Stimulated activated CD4-positive, alpha-beta T cell treated with anti-CD3 and anti-CD28 coated beads, Interleukin-15, amount 100 ng/mL, for 1 hour (primary cell): ENCODE measurements at places on chromosomes 4 and X.
A peak's percentile ranks its signal among the peaks of the same experiment; 100 is the strongest.

DNA sequence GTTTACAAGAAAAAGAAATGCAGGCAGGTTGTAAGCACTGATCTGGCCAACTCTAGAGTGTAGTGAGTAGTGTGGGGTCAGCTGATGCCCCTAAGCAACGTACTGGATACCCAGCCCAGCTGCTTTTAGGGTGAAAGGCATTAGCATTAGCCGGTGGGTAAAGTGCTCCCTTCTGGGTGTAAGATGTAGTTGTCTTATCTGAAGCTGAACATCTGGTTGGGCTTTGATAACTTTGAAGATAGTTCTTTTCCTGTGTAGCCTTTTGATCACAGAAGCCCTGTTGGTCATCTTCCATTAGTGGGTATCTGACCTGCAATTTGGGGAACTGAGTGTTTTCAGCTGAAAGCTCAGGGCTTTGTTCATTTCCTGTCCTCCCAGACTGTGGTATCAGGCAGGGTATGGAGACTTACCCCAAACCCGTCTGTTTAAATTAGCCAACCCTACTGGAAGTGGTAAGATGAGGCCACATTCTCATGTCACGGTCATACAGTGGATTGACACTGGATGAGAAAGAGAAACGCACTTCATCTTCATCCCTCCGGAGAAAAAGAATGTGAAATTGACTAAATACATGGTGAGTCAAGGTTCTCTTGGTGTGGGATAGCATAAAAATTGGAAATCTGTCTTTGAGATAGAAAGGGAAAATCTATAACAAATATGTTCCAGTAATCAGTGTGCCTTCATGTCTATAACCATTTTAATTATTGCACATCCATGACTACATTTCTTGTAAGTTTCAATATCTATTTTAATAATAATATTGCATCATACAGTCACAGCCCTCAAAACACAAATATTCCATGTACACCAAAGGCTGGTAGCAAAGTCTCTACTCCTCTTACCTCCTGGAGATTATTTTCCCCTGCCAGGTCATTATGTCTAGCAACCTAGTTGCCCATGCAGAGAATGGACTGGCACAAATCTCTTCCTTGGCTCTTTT, 8.7 kb downstream of the RHOH start:
- no peak for DNase-seq

GRCh38 chr4:166277853-166278252, 404.8 kb downstream of the TLL1 start:
- DNase-seq: no peak

GRCh38 chr4:120209706-120210105, 143.1 kb upstream of the MAD2L1 start:
- no peak for DNase-seq

DNA sequence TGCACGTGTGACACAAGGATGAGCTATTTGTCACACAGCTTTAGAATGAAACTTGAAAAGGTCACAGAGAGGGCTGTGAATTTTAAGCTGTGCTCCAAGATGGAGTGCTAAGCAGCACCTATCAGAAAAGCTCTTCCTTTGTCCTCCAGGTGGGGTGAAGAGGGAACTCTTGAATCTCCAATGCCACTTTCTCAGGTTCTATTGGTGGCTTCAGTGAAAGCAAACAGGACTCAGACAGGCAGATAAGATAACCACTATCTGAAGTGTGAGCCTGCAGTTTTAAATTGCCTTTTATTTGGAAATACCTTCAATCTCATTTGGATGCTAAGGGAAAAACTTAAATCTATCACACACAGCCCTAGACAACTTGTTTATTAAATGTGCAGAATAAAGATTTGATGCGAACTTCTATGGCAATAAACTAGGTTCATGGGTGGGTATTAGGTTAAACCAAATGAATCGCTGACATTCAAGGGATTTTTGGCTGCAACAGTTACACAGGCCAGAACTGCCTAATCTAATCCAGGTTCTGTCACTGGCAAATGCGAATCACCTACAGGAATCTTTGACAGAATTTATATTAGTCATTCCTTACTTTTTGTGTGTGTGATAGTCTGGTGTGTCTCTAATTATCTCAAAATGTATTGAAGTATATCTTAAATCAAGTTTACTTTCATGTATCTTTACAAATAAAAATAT, 13.6 kb upstream of the PDGFRA start:
- DNase-seq: no peak

- no peak for DNase-seq
Measured at GRCh38 chr4:143289370-143289769, 47.3 kb upstream of the GAB1 start.

GRCh38 chr4:38154252-38154651, 194.1 kb downstream of the PTTG2 start:
- DNase-seq: no peak

GRCh38 chrX:38304010-38304409, 23.3 kb downstream of the RPGR start:
- DNase-seq: no peak

DNA sequence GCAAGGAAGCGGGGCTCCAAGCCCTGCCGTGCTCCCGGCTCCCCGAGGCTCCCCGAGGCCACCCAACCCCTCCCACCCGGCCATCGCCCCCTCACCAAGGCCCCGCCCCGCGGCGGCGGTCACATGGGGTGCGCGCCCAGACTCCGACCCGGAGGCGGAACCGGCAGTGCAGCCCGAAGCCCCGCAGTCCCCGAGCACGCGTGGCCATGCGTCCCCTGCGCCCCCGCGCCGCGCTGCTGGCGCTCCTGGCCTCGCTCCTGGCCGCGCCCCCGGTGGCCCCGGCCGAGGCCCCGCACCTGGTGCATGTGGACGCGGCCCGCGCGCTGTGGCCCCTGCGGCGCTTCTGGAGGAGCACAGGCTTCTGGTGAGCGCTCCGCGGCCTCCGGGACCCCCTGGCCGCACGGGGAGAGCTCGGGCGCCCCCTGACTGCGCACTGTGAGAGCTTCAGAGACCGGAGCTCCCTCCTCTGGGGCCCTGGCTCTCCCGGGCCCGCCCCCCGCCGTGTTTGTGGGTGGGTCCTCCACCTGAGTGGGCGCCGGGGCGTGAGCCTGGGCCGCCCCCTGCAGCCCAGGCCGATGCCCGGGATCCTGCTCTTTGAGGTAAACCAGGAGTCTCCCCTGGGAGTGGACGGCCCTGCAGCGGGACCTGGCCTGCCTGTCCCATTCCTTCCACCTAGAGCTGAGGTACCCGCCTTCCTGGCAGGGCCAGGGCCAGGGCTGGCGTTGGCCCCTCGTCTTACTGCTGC, at the start of gene IDUA:
IDUA (plus strand) TSS at position 166 of the 745 bp plus-strand sequence; CDS start at position 207, 41 bp downstream.
- DNase-seq: peak; percentile 74

GRCh38 chrX:24448762-24449250, 16.3 kb upstream of the PDK3 start:
- no peak for DNase-seq

DNA sequence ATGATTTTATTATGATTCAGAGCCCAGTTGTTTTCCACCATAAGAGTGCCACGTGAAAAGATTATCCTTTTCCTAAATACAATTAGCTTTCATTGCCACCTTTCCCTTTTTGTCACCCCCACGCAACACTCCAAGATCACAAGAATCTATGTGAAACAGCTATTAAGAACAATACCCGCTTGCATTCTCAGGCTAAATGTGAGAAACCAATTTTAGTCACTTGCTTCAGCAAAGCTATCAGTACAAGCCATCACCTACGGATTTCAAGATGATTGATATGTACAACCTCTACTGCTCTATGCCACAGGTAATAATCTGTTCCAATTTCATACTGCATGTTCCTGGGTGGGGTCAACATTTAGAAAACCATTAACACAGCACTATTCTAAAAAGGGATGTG, 2.5 kb downstream of the ATP11C start:
- DNase-seq: no peak

DNA sequence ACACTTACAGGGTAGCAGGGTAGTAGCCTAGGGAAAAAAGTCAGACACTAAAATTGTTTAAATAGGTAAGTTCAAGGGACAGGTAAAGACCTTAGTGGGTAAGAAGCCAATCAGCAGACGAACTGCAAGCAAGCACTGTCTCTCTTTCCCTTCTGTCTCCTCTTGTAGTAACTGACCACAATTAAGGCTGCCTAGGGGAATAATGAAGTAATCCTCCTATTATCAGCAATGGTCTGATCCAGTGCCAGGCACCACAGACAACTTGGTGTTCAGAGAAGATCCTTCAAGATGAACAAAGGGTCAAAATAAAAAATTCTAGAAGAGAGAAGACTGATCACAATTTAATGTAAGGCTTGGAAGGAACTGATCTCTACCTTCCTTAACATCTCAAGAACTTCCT, 62.9 kb downstream of the ELOVL6 start:
- no peak for DNase-seq

GRCh38 chrX:63673896-63674295, 111.1 kb downstream of the ARHGEF9 start:
- DNase-seq: no peak

DNA sequence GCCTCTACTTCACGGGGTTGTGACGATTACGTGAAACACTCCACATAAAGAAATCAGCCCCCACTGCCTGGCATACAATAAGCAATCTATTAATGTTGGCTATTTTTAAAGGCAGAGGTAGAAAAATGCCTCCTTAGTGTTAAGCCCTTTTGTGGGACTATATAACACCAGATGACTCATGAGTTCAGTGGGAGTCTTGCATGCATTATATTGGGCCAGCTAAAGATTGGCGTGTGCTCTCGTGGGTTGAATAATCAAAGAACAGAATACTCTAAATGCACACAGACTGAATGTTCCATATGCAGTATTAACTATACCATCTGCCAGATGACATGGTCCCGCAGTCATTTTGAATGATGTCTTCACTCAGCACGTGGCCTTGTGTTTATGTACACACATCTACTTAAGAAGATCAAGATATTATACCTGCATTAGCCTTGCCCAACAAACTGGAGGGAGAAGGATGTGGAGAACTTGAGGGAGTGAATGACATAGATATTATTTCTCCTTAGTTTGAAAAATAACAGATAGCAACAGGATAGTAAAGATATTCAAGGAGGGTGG, 85.0 kb upstream of the MYOZ2 start:
- DNase-seq: no peak

- DNase-seq: no peak
Measured at GRCh38 chr4:41887821-41888686, 47.2 kb upstream of the TMEM33 start.

GRCh38 chr4:123235431-123235830, 161.2 kb upstream of the SPRY1 start:
- no peak for DNase-seq

DNA sequence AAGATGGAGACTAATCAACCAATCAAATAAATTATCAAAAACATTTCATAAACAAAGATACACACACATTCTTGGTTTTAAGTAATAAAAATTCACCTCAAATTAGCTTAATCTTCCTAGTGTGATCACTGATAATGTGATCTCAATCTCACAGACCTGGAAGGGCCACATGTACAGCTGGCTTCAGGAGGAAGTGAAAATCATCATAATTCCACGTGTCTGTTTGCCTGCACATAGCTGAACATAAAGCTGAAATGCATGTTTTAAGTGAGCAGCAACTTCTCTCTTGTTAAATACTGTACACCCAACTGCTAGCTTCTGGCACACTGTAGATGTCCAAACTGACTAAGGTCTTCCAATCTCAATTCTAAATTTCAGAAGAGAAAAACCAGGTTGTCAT, 53.8 kb downstream of the ARHGAP6 start:
- no peak for DNase-seq

- DNase-seq: no peak
Measured at GRCh38 chr4:151997461-151997860, 236.7 kb upstream of the GATB start.

GRCh38 chr4:45596379-45597101, 527.3 kb downstream of the GABRG1 start:
- DNase-seq: no peak
